ENCODE measurements at places on chromosomes 7 and 10.

GRCh38 chr10:131954356-131954965 lies 27.3 kb downstream of the BNIP3 start:
- no peak for DNase-seq

DNA sequence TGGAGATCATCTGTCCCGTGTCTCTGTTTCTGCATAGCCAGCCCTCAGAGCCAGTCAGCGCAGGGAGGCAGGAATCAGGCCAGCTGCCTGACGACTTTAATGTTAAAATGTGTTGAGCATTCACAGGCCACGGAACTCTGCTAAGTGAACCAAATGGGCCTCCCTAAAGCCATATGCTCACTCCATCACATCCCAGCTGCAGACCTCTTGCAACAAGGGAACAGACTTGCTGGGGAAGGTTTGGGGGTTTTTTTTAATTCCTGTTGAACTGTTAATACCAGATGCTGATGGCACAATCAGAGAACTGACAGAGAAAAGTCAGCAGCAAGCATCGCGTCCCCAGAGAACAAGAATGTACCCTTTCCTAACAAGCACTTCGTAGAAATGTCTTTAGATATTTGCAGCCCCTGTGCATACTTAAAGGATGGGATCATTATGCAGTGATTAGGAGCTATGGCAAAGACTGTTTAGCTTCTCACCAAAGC lies 900.4 kb upstream of the AUTS2 start:
- DNase-seq: peak; percentile 33

GRCh38 chr7:24896031-24896501 lies 83.9 kb downstream of the OSBPL3 start:
- no peak for DNase-seq

GRCh38 chr10:125084614-125085257 lies 75.6 kb downstream of the CTBP2 start:
- peak; percentile 73 for DNase-seq

DNA sequence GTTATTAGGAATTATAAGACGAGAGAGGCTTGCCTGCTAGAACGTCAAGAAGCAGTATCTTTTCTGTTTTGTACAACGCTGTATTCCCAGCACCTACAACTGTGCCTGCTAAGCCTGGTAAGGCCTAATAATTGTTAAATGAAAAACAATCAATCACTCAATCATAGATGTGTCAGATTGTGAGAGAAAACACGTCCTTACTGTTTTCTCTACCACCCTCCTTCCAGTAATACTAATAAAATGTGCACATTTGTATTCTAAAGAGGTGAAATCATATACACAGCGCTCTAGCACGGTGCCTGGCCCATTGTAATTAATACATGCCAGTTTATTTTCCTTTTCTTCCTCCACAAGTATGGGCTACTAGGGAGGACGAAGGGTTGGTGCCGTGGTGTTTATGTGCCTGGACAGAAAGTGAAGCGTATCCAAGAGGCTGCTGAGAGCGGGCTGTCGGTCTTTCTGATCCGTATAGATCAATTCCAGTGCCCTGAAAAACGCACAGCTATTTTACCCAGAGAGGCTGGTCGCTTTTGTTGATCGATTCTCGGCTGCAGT lies 1.5 kb upstream of the AUTS2 start:
- DNase-seq: peak; percentile 10

GRCh38 chr10:102819054-102819453 lies 18.2 kb downstream of the CYP17A1 start:
- DNase-seq: no peak

- DNase-seq: peak; percentile 60
Measured at GRCh38 chr10:118568327-118568848, 27.1 kb downstream of the PRLHR start.

- no peak for DNase-seq
Measured at GRCh38 chr7:37659971-37660565, 23.5 kb upstream of the GPR141 start.
